ENCODE measurements at places on chromosomes 4 and X. TPM values are rescaled to one million over a fixed set of nuclear protein-coding genes. Genes with fewer than 3 reads are reported as not detected.

The POF1B gene
- polyA plus RNA-seq, result 47.5 TPM

DNA sequence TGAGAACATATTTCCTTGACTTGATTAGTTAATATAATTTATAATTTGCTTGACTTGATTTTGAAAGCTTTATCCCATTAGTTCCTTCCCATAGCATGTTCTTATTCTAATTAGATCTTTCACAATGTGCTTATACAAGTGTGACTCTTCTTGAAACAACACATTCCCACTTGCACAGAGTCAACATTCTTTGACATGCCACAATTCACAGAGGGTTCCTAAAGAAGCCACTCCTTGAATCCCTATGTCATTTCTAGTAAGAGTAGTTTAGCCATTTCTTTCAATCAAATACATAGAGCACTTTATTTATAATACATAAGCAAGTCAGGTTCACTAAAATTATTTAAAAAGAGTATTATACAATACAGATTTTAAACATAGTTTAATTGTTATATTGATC is 228.9 kb upstream of the GRID2 start:
- DNase-seq, result no peak

DNA sequence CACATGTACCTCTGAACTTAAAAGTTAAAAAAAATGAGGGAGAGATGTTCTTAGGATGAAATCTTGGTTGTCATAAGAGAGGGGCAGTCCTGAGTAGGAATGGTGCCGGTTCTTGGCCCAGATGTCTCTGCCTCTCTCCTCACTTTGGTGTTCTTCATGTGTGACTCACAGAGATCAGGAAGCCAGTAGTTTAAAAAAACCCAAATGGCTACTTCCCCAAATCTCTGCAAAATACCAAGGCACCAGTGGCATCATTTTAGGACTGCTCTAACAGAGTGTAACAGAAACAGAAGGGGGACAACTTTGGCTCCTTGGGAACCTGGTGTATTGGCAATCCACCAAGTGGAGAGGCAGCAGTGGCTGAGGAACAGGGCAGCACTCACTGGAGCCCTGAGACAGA is 116.8 kb downstream of the SCD5 start:
- DNase-seq, result no peak

GRCh38 chr4:176150356-176150682 is 45.1 kb downstream of the SPATA4 start:
- no peak for DNase-seq

GRCh38 chr4:139011225-139011950 is 4.2 kb upstream of the NOCT start:
- DNase-seq, result peak; percentile 73

The TMEM150C gene
- polyA plus RNA-seq, result 3.9 TPM

- peak; percentile 70 for DNase-seq
These were observed 62.6 kb upstream of the ALB start for GRCh38 chr4:73341454-73341853.

DNA sequence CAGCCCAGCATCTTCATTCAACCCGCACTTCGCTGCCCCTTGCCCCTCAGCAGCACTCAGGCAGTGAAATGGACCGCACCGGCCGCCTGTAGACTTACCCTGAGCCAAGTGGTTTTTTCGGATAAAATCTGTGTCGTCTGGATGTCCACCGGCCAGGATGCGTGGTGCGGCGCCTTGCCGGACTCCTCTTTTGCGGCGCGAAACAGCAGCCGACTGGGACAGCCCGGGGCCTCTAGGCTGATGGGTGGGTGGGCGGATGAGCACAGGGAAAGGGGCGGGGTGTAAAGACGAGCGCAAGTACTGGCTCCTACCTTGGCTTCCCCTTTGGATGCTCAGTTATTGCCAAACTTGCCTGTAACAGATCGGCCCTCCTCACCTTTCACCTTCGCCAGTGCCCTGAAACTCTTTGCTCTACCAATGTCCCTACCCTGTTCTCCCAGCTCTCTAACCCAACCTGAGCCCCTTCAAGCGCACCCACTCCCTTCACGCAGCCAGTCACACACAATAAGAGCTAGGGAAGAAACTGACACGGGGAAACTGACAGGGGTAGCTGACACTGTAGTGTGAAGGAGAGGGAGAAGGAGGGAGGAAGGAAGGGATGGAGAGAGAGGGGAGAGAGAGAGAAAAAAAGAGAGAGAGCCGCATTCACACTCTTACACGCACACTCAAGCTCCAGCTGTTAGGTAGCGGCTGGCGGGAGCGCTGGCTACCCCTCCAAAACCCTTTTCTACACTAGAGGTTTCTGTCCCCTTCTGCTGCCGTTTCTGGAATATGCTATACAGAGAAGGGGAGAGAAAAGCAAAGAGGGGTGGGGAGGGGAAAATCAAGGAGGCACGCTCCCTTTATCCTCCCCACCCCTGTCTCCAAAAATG is 559 bp downstream of the TRPC5 start:
- no peak for DNase-seq

Measured in large intestine (tissue), 12 donors.